ENCODE measurements at places on chromosomes 1 and 21.

DNA sequence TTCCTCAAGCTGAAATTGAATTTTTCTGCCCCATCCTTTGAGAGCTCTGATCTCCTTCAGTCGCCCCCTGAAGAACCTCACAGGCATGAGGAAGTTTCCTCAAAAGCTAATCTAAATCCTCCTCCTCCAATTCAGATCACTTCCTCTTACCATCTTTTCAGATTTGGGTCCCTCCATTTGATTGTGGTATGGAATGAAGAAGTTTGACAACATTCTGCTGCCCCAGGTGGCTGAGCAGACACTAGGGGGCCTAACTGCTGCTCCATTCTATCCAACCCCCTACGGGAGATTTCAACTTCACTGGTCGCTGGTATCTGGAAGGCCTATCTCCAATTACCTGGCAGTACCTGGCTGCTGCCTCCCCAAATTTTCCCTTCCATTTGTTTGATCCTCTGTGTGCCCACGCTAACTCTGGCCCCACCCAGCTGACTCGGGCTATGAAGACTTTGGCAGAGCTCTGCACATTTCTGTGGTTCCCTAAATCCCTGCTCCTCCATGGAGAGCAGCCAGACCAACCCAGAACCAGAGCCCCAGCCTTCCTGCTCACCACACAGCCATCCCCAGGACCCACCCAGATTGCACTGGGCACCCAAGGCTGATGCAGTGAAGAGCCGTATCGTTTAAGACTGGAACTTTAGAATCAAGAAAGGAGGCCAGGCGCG lies 7.8 kb downstream of the IRF6 start:
- DNase-seq: no peak

DNA sequence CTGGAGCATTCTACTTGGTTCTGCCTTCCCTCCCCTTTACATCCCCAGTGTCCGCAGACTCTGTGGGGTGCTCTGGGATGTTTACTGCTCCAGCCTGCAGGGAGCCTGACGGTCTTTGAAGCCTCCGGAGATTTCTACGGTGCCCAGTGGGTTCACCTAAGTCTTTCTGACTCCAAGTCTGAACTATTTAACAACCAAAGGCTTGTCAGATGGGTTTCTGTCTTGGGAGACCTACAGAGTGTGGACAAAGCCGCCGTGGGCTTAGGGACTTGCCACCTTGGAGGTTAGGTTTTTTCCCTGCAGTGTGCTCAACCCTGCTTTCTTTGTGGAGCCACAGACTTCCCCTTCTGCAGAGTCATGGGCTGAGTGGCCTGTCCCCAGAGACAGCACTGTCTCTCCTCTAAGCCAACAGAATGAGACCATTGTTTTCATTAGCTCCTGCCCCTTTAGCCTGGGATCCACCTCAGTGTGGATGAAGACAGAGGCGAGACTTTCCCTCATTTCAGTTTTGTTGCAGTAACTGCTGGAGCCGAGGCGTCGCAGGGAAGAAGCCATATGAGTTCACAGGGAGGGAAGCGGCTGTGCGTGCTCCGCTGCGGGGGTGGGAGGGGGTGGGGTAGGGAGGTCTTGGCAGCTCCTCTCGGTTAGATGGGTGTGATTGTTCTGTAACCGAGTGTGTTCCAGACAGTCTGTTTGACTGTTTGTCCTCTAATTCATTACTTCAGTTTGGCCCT lies 120.7 kb downstream of the CNIH3 start:
- DNase-seq: no peak

DNA sequence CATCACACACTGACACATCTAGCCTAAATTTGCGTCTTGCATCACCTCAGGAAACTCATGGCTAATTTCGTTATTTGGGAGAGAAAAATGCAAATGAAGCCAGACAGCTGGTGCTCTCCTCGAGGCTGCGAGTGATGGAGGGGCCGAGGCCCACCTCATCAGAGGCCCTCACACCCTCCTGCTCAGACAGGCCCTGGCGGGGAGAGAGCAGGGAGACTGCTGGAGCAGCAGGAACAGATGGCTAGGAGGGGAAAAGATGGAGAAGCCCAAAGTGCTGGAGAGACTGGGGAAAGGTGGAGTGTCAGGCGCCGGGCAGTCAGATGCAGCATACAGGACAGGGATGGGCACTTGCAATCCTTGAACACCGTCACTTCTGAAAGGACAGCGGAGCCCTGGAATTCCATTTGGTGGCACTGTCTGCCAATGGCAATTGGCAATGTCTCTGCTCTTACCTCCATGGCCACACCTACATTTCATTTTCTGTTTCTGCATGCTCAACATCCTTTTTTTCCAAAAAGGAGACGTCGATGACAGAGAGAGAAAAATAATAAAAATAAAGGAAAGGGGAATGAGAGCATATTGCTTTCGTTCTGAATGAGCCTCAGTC lies 286.2 kb downstream of the SPATA17 start:
- DNase-seq: no peak

- no peak for DNase-seq
Observed at GRCh38 chr1:1597275-1597930, 2.5 kb downstream of the FNDC10 start.

- no peak for DNase-seq
Observed at GRCh38 chr1:71498542-71498941, 417.7 kb upstream of the ZRANB2 start.

DNA sequence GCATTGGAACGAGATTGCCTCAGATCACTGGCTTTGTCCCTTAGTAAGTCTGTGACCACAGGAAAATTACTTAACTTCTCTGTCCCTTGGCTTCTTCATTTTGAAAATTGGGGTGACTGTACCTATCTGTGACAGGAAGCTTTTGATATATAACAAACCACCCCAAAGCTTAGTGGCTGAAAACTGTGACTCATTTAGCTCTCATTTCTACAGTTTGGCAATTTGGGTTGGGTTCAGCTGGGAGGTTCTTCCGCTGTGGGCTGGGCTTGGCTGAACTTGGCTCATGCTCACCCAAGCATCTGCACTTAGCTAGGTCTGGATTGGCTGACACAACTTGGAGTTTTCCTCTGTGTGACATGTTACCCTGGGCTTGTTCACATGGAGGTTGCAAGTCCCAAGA lies 14.0 kb downstream of the C1orf94 start:
- no peak for DNase-seq

DNA sequence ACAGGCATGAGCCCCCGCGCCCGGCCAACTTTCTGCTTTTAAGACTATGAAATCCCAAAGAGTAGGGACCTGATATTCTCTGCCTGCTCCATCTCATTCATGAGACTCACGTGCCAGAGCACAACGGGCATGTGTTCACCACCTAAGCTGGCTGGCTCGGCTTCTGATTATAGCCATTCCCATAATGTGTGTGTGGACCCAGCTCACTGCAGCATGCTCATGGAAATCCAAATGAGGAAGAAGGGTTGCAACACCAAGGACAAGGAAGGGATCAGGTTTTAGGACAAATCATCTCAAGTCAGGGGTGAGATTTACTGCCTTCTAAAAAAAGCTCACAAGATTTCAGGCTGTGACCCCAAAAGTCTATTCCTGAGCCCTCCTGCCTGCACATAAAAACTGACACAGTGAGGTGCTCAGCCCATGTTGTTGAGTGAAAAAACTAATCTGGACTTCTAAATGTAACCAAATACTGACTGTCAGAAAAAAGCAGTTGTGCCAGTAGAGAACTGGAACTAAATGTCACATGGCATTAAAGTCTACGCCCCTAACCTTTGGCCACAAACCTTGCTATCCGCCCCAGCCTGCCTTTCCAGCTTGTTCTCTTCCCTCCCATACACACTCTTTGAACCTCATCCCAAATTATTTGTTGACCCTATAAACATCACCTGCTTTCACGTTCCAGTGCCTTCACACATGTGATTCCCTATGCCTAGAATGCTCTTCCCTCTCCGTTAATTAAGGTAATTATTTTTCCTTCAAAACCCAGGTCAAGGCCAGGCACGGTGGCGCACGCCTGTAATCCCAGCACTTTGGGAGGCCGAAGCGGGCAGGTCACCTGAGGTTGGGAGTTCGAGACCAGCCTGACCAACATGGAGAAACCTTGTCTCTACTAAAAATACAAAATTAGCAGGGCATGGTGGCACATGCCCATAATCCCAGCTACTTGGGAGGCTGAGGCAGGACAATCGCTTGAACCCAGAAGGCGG lies 9.1 kb upstream of the COA7 start:
- DNase-seq: no peak

Measured in NCI-H2081 (cell line).